ENCODE measurements at places on chromosomes 2 and 18.

DNA sequence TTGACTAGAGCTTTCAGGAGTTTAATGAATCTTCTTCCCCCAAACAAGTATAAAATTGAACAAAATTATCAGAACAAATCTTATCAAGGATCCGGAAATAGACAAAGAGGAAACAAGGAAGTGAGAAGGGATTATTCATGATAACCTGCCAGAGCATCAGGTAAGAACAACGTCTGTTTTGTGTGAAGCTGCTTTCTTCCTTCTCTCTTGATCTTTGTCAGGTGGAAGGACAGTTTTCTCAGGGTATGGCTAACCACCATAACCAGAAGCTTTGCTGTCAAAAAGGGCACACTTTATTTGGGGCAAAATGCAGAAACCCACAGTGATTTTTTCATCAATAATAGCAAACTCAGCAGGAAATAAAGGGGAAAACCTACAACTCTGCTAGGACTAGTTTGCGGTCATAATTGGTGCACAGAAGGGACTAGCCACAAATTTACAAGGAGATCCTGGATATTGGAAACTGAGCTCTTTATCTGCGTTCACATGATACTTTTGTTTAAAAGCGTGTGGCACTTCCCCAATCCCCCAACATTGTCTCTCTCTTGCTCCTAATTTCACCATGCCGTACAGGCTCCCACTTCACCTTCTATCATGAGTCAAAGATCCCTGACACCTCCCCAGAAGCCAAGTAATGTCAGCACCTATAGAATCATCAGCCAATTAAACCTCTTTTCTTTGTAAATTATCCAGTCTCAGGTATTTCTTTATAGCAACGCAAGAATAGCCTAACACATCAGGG is 124.2 kb downstream of the FSIP2 start:
- DNase-seq = no peak

- no peak for DNase-seq
Measured at GRCh38 chr2:43776324-43776723, 2.5 kb downstream of the DYNC2LI1 start.

DNA sequence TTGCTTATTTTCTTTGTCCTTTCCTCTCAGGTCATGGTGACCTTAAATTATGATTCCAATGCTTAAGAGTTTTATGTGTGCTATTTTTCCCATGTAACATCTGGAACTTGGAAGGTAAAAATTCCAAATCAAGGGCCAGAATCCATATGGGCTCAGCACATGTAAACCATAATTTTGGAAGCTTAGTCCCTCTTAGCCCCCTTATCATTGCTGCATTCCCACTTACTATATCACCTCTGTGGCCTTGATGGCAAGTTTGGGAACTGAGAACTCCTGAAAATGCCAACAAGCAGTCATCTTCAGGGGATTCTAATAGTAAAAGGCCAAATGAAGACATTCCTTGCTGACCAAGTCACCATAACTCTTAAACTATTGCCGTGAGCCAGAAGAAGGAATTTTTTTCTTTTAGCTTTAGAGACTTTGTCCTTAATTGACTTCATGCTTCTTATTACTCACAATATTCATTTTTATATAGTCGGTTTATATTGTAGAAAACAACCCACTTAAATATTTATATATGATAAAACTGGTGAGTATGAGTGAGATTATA is 251.4 kb downstream of the SLC8A1 start:
- no peak for DNase-seq

DNA sequence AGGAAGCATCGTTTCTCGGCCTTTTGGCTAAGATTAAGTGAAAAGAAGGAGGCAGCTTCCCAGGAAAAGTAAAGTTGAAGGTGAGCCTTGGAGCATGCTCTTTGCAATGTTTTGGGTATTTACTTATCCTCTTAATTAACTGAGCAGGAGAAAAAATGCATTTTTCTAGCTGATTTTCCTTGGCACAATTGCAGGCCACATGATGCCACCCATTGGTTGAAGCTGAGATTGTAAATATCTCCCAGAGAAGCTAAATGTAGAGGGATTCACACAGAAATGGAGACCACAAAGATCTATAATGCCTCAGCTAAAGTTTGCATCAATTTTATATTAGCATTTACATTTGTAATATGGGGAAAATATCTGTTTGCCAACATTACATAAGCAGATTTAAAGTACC is 294.1 kb downstream of the KCNS3 start:
- DNase-seq = no peak

GRCh38 chr2:222710736-222711135 is 39.3 kb downstream of the MOGAT1 start:
- no peak for DNase-seq

- no peak for DNase-seq
Measured at GRCh38 chr2:180905002-180905401, 75.4 kb upstream of the UBE2E3 start.

DNA sequence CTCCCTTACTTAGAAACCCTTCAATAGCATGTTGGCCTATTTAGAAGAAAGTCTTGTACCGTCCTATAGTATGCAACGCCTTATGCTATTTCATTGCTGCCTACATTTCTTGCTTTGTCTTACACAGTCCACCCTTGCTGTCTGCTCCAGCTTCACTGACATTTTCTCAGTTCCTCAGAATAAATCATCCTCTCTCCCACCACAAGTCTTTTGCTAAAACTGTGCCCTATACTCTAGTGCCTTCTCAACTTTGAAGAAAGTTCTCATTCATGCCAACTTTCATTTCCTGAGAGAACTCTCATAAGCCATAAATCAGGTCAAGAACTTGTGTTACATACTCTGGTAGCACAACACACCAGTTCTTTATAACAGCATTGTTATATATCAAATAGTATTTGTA is 54.3 kb upstream of the COL3A1 start:
- no peak for DNase-seq

- DNase-seq = no peak
Measured at GRCh38 chr2:118613737-118614136, 233.7 kb downstream of the EN1 start.

GRCh38 chr2:73228631-73229030 is 4.4 kb downstream of the PRADC1 start:
- DNase-seq = no peak

- DNase-seq = no peak
Measured at GRCh38 chr18:31101183-31102024, 817 bp downstream of the DSC2 start.

DNA sequence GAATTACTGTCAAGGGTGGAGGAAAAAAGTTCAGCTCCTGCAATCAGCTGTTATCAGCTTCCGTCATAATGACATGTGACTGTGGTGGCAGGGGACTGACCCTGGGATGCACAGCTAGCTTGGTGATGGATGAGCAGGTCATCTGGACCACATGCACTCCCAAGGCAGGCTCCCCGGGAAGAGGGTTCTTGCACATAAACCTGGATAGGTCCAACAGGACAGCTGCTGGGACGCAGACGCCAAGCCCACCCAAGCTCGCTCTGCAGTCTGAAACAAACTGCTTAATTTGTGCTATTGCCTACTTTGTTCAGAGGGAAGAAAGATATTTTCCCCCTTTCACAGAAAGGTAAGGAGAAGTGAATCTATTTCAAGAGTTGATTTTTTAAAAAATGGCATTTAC is 30.2 kb downstream of the FAM178B start:
- no peak for DNase-seq

DNA sequence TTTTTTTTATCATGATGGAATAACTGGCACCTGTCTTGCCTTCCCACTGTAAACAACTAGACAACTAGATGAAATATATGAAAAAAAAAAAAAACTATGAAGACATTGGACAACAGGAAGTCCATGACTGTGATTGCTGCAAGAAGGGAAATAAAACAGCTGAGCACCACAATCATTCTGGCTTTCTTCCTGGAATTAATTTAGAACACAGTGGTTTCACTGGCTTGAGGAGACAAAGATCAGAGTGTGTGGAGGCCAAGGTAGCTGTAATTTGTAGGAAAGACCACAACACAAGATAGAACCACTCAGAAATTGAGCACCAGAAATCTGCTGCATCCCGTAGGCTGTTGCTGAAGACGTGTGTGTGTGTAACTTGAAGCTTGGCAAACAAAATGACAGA is 121.1 kb upstream of the PID1 start:
- DNase-seq = no peak

DNA sequence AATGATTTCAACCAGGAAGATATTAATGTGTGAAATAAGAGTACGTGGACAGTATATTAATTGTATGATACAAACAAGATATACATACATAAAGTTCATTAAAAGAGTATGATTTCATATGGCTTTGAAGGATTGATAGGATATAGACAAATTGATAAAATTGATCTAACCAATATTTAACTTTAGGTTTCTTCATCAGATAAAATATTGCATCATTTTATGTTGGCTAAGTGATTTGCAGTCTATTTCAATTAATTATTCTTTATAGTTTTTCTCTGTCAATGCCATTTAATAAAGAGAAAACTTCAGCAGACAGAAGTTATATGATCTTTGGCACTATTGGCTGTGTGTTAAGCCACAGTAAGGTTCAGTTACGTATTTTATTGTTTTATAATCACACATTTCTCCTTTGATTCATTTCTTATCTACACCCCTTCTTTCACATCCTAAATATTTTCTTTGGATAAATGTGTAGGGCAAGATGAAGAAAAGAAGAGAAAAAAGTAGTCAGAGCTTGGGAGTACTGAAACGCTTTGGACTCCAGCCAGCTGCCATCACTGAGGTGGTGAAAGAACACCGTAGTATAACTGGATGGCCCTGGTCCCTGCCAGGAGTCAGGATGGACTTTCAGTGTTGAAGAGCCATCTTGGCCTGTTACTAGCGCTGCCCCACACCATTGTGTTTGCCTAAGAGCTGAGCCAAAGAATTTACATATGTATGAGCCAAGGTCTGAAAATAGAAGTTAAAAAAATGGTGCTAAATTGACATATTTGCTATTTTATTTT is 9.8 kb upstream of the CPS1 start:
- DNase-seq = no peak

- DNase-seq = no peak
Measured at GRCh38 chr2:237919593-237919992, 47.2 kb upstream of the UBE2F start.

GRCh38 chr2:193251909-193252308 is 1057.2 kb upstream of the TMEFF2 start:
- DNase-seq = no peak

GRCh38 chr2:25955036-25955435 is 27.3 kb downstream of the KIF3C start:
- DNase-seq = no peak

DNA sequence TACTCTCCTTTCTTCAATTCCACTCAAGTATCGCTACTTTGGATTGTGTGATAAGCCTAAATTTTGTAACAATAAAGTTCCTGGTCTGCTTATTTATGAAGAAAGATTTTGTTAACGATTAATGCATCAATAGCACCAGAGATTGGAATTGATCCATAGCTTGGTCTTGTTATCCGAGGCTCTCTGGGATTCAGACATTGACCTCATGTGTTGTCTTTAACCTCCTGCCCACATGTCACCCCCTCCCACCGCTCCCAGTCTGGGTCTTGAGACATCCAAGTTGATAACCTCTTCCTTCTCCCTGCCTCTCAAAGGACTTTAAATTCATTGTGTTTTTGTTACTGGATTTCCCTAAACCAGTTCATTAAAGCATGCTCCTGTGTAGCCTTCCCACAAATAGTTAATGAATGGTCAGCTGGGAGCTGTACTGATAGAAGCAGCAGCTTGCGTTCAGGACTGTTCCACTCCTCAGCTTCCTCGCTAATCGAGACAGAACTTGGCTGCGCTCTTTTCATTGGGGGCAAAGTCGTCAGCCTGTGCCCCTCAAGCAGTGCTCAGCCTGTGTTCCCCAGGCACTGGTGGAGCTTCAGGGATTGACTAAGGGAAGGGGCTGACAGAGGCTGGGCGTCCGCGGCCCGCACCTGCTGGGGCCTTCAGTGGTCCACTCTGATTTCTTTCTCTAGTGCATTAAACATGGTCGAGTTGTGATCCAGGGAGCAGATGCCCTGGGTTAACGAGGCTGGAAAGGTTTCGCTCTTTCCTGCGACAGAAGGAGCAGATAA is 18.9 kb downstream of the ASB1 start:
- DNase-seq = no peak

- DNase-seq = no peak
Measured at GRCh38 chr2:167140767-167141166, 252.5 kb downstream of the XIRP2 start.

DNA sequence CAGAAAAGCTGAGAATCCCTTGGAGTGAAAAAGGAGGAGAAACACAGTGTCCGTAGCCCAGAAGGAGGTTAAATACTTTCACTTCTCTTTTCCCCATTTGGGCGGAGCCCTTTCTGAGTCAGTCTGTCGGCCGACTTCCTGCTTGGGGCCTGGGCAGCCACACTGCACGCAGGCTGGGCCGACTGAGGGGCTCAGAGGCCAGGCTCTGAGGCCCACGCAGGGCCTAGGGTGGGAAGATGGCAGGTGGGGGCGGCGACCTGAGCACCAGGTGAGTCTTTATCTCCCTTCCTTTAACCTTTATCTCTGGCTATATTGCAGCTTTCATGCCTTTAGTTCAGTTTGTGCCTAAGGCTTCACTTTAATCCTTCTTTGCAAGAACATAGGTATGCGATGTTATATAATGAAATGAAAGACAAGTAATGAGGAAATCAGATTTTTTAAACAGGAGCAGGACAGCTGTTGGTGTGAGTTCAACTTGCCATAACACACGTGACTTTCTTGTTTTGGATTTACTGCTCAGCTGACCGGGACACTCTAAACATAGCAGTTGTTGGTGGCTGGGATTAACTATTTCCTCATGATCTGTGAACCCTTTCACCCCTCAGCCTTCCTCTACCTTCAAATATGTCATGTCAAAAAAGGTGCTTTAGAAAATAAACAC is at the start of gene SP100:
TSS of gene SP100 (plus strand) at position 141 of the 661 bp plus-strand sequence. CDS start at position 237, 96 bp downstream.
- peak; percentile 71 for DNase-seq

DNA sequence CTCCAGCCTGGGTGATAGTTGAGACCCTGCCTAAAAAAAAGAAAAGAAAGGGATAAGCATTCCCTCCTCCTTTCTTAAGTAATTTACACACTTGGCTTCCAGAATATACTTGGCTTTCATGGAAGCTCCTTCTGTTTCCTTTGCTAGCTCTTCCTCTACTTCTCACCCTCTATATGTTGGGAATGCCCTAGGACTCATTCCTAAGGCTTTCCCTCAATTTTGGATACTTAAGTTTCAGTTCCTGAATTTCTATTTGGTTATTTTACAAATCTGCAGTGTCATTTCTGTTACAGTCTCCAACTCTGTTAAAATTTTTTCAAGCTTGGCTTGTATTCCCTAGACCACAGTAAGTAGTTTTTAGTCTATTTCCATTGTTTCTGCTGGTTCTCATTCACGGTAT is 23.6 kb downstream of the SP3 start:
- DNase-seq = no peak

GRCh38 chr2:1366546-1367134 is 46.6 kb upstream of the TPO start:
- DNase-seq = no peak

All from effector CD4-positive, alpha-beta T cell (primary cell).